ENCODE measurements at places on chromosomes 12 and 14.

DNA sequence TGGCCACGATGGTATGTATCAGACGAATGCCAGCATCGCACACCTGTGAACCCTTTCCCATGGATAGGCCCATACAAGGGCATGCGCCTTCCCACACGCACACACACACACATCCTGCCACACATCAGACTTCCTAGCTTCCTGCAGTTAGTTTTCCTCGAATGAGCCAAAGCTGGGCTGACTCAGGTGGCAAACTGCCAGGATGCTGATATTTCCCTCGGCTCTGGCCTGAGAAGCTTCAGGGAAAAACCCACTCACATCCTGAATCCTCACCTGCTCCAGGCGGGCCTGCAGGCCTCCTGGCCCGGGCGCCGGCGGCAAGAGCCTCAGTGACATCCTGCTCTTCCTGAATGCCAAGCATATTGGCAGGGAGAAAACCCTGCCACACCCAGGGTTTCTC, 22.4 kb downstream of the CALM1 start:
- no peak for DNase-seq

GRCh38 chr12:71938728-71939385, at the start of gene TPH2:
Gene TPH2, plus strand, starts transcription at chr12:71938845. Its CDS starts 142 bp downstream, at chr12:71938987.
- peak; percentile 15 for DNase-seq

DNA sequence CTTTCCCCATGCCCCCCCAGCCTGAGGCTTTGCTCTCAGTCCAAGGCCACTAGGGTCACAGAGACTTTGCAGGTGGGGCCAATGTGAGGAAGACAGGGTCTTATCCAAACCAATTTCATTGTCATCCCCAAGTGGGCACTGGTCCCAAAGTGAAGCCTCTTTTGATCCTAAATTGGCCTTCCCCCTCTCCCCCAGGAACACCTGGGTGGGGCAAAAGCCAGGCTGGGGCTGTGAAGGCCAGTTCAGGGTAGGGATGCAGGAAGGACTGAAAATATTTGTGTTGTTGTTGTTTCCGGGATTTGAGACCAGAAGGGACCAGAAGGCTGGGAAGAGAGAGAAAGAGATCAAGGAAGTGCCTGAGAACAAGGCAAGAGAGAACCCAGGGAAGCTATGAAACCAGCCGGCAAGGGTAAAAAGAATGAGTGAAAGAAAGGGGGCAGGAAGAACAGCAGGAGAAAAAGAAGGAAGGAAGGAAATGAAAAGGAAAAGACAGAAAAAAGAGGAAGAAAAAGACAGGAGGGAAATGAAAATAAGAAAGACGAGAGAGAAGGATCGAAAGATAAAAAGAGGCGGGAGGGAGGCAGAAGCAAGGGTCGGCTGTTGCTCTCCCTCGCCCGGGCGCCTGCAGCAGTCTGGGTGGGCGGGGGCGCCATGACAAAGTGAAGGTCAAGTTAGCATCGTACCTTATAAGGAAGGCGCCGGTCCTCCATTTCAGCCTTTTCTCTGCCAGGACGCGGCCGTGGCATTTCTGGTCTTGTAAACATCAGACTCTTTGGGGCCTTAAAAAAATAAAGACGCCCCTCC, 7.4 kb upstream of the HOXC11 start:
- DNase-seq: no peak

- no peak for DNase-seq
Observed at GRCh38 chr12:104852896-104853295, 105.2 kb downstream of the SLC41A2 start.

GRCh38 chr12:93550748-93551611, 21.5 kb upstream of the SOCS2 start:
- no peak for DNase-seq

DNA sequence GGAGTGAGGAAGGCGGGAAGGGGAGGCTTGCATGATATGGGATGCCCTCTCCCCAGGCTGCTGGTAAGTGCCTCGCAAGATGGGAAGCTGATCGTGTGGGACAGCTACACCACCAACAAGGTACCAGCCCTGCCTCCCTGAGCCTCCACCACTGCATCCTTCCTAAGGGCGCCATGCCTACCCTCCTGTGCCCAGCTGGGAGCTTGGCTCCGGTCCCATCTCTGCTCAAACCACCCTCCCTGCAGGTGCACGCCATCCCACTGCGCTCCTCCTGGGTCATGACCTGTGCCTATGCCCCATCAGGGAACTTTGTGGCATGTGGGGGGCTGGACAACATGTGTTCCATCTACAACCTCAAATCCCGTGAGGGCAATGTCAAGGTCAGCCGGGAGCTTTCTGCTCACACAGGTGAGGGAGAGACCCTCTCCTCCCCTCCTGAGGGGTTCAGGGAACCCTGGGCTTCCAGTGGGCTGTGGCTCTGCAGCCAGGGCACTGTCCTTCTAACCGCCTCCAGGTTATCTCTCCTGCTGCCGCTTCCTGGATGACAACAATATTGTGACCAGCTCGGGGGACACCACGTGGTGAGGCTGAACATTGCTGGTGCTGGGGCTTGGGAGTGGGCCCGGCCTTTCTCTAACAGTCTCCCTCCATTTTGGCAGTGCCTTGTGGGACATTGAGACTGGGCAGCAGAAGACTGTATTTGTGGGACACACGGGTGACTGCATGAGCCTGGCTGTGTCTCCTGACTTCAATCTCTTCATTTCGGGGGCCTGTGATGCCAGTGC, 2.6 kb downstream of the GNB3 start:
- no peak for DNase-seq

DNA sequence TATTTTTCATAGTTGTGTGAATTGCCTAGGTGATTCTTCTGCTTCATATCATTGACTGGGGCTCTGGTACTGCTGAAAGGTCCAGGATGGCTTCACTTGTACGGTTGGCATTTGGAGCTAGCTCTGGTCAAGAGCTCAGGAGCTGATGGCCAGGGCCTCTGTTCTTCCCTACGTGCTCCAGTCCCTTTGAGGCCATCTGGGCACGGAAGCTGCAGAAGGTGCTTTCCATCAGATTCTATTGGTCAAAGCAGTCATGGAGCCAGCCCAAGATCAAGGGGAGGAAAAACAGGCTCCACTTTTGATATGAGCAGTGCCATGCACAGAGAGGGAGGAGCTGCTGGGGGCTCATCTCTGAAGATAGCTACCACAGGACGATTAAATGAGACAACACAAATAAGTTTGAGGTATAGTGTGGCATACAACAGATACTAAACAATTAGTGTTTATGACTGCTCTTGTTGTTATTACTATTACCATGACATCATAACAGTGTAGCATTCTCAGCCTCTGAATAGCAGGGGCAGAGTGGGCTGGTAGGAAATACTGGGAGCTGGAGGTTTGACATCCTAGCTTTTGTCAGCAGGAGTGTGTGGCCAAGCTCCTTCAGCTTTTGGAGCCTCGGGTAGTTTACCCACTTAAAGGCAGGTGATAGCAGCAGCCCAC, 10.4 kb downstream of the KRT83 start:
- DNase-seq: no peak

DNA sequence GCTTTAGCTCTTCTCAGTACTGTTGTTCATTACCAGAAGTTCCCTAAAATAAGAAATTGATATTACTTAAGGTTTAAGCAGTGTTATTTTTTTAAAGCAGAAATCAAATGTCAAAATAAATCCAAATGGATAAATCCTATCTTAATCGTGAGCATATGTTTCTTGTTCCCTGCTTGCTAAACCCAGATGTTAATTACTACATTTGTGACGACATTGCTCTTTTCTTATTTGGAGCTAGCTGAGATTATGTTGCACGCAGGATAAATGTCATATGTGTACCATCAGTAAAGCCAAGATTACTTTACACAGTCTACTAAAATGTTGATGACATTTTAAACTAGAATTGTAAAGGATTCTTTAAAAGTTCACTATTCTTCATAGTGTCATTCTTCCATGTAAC, 157.5 kb downstream of the PLCZ1 start:
- DNase-seq: no peak

DNA sequence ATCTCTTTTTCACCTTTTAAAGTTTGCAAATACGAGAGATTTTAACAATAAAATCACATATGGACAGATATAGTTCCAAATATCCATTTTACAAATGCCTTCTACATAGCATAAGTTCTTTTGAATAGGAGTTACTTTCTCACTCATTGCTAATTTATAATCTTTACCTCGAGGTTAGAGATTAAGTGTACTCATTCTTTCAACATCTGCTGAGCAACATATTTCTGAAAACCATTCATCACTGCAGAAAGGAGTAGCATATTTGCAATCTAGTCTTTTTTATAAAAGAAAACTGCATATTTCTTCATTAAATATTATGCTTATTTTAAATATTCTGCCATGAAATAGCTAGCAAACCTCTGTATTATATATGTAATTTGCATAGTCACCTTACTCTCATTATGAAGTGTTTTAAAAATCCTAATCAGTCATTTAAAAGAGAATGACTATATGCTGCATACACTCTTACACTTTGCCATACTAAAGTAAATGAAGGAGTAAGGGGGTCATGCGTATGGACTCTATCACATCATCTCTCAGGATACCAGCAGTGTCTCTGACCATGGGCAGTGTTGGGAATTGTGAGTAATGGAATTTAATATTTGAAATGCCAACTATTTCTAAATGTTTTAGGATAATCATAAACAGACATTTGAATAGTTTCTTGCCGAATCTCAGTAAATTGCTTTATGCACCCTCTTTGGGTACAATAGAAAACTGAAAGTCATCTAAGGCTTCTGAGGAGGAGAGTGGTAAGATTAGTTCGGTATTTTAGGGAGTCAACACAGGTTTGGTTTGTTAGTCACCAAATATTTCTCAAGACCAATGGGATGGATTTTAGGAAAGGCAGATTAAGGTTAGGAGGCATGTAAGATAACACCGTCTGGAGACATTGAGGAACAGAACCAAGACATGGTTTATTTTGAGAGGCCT, 524.8 kb upstream of the ATP2B1 start:
- DNase-seq: no peak

GRCh38 chr14:49594347-49595091, 4.2 kb upstream of the LRR1 start:
- no peak for DNase-seq

DNA sequence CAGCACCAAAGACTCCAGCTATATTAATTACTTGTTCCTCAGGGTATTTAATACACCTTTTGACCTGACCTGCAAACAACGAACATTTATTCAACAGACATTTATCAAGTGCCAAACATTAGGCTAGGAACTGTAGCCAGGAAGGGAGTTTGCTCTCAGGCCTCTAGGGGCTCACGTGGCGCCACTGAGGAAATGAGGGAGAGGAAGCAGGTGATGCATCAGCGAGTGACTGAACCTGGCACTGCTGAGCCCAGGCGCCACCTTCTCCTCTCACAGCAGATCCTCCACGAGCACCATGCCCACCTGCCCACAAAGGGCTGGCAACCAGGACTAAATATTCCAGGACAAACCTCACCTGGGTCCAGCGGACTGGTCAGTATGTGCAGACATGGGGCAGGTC, 50.2 kb downstream of the SETD3 start:
- no peak for DNase-seq

GRCh38 chr12:6952863-6953441, 1.8 kb downstream of the PTPN6 start:
- no peak for DNase-seq

- no peak for DNase-seq
Observed at GRCh38 chr14:88746052-88746451, 46.7 kb downstream of the EML5 start.

GRCh38 chr14:36579001-36579555, 3.3 kb downstream of the NKX2-8 start:
- DNase-seq: no peak

- no peak for DNase-seq
Observed at GRCh38 chr14:22488522-22489243, 100.3 kb downstream of the DAD1 start.

DNA sequence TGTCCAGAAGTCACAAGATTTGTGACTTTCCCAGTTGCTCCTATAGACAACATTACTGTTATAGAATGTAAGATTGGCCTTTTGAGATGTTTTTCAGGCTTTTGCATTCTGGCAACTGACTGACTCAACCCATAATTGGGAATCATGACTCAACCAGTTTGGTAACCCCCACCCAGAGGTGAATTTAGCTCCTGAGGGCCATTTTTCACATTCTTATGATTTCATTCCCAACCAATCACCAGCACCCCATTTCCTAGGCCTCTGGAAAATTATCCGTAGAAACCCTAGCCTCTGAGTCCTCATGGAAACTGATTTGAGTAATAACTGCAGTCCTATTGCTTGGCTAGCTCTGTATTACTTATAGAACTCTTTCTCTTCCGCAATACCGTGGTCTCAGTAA, 626.0 kb upstream of the SEL1L start:
- DNase-seq: no peak

- no peak for DNase-seq
Observed at GRCh38 chr12:93427779-93428564, 13.8 kb downstream of the UBE2N start.

DNA sequence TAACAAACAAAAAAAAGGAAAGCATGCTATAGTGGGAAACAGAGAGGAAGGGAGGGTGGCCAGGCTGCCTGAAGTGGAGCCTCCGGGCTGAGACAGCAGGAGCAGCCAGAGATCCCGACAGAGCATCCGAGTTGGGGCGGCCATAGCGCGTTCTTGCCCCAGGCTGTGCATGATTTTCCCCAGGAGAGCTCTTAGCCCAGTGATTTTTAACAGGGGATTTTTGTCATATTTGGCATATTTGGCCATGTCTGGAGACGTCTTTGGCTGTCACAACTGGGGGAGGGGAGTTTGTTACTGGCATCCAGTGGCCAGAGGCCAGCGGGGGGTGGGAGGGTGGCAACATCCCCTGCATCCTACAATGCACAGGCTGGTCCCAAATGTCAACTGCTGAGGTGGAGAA, 23.6 kb downstream of the BDKRB1 start:
- no peak for DNase-seq

- no peak for DNase-seq
Observed at GRCh38 chr12:122927756-122928403, 32.0 kb upstream of the VPS37B start.

- no peak for DNase-seq
Observed at GRCh38 chr12:128708789-128709188, 115.0 kb downstream of the SLC15A4 start.

- no peak for DNase-seq
Observed at GRCh38 chr12:62205346-62205745, 54.9 kb upstream of the USP15 start.

- no peak for DNase-seq
Observed at GRCh38 chr12:67531501-67531900, 117.0 kb upstream of the DYRK2 start.

DNA sequence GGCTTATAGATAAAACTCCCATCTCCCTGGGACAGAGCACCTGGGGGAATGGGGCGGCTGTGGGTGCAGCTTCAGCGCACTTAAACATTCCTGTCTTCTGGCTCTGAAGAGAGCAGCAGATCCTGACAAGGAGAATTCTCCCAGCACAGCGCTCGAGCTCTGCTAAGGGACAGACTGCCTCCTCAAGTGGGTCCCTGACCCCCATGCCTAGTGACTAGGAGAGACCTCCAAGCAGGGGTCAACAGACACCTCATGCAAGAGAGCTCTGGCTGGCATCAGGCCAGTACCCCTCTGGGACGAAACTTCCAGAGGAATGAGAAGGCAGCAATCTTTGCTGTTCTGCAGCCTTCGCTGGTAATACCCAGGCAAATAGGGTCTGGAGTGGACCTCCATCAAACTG, 28.1 kb upstream of the CD163L1 start:
- DNase-seq: no peak

GRCh38 chr12:89225401-89225800, 126.9 kb downstream of the DUSP6 start:
- DNase-seq: peak; percentile 35
